ENCODE measurements at places on chromosomes 16 and 17.

GRCh38 chr17:80177986-80178595 is 8.3 kb downstream of the CARD14 start:
- DNase-seq = no peak

- DNase-seq = no peak
Observed at GRCh38 chr17:50094243-50094752, 853 bp upstream of the PDK2 start.

GRCh38 chr17:39238311-39238972 is 12.7 kb upstream of the STAC2 start:
- DNase-seq = no peak

- DNase-seq = no peak
Observed at GRCh38 chr16:56909527-56909979, 22.4 kb upstream of the HERPUD1 start.
